ENCODE measurements at places on chromosomes 7 and 10.

DNA sequence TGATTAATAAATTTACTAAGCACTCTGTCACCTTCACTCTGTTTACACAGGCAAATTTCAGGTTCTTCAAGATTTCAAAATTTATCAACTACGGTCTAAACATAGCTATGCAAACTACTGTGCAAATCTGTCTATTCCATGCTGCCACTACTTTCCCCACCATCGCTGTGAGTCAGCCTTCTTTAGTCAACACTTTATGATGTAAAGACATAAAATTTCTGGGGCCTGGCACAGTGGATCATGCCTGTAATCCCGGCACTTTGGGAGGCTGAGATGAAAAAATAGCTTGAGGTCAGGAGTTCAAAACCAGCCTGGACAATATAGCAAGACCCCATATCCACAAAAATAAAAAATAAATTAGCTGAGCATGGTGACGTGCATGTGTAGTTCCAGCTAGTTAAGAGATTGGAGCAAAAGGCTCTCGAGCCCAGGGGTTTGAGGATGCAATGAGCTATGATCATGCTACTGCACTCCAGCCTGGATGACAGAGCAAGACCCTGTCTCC is 42.6 kb downstream of the CNOT4 start:
- peak; percentile 28 for DNase-seq

GRCh38 chr10:46321770-46322169 is 35.0 kb downstream of the ANTXRL start:
- DNase-seq = no peak

- peak; percentile 35 for DNase-seq
Measured at GRCh38 chr7:24851786-24852185, 94.5 kb upstream of the GSDME start.

DNA sequence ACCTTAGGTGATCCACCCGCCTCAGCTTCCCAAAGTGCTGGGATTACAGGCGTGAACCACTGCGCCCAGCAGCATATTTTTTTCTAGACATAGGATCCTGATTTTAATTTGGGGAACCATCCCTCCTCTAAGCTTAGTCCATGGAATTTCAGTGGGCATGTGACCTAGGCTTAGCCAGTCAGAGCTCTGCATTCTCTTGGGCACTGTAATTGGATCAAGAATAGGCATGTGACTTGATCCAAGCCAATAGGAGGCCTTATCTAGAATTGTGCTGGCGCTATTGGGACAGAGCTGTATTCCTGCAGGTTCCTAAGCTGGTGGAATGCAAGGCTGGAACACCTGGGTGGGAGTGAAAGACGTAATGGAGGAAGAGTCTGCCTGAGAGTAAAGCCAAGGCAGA is 36.7 kb upstream of the CRTAC1 start:
- no peak for DNase-seq

GRCh38 chr10:11397980-11398580 is 213.4 kb downstream of the USP6NL start:
- peak; percentile 56 for DNase-seq

DNA sequence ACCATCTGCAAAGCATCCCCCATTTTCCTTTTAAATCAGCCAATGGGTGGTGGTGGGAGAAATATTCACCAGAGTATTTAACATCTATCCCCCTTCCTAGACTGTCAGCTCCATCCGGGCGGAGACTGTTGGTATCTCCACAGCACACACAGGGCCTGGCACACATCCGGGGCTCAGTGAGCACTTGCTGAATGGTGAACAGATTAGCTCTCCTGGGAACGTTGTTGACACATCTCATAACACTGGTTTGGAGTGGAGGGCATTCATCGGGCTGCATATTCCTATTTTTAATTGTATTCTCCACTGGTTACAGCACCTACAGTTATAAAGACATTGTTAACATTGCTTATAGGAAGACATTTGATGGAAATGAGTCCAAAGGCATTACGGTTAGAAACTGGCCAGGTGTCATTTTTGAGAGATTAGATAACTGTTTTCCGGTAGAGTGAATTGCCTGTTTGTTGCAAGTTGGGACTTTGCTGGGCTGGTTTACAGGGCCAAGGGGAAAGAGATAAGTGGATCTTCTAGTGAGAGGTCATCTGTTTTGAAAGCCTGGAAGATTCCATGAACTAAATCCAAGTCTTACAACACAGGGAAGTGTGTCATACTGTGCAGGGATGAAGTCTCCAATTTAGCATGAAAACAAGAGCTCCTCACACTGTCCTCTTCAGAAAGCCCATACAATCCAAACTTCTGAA is 101.8 kb downstream of the EGFR start:
- DNase-seq = peak; percentile 89

GRCh38 chr7:139574618-139575337 is 51.3 kb downstream of the CLEC2L start:
- no peak for DNase-seq

DNA sequence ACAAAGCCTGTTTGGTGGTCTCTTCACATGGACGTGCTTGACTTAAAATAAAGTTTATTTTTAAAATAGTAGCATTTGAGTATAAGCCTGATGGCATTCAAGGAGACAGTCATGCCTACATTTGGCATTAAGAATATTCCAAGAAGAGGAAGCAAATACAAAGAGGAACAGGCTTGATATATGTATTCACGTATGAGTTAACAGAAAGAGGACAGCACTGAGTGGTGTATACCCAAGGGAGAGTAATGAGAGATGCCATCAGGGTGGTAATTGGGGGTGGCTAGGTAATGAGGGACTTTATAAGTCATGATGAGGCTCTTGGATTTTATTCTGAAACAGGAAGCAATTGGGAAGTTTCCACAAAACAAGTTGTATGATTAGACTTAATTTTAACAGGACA is 363.3 kb downstream of the SEMA3D start:
- DNase-seq = no peak

DNA sequence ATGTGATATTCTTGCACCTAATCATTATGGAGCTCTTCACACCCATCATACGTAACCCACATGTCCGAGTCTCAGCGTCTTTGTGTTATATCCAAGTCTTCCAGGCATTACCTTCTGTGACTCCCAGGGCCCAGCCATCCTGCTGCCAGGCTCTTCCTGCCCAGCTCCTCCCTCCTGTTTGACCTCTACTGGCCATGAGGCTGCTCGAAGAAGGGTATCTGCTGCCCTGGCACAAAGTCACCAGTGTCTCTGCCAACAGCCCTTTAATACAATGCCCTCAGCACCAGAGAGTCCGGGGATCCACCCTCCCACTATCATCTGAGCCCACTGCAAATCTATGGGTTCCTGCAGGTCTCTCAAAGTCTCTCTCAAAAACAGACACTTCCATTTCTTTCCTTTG is 65.3 kb upstream of the WAC start:
- no peak for DNase-seq

DNA sequence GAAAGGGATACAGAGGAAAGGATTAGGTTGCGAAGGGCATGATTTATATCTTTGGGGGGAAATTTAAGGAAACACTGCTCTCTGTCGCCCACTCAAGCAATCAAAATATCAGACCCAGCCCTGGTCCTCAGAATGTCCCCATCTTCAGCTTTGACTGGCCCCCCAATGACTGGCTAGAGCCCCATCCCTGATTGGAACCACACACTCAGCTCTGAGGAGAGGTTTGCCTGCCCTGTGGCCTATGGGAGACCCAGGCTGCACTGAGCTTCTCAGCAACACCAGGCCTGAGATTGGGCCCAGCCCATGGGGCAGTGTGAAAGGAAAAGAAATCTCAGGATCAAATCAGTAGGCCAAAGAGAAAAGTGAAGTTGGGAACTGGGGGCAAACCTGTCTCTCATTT is 69.5 kb downstream of the ADCYAP1R1 start:
- DNase-seq = no peak

DNA sequence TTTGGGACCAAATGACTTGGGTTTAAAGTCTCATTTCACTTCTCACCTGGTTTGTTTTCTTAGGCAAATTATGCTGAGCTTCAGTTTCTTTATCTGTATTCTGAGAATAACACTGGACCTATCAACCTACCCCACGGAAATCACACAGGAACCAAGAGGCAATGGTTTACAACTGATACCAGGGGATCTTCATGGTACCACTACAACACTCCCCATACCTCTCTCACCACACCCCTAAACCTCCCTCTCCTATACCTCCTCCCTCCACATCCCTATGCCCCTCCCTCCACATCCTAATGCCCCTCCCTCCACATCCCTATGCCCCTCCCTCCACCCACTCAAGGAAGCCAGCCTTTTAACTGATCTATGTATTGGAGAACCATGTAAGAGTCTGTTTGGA is 9.9 kb downstream of the FAM204A start:
- DNase-seq = no peak

DNA sequence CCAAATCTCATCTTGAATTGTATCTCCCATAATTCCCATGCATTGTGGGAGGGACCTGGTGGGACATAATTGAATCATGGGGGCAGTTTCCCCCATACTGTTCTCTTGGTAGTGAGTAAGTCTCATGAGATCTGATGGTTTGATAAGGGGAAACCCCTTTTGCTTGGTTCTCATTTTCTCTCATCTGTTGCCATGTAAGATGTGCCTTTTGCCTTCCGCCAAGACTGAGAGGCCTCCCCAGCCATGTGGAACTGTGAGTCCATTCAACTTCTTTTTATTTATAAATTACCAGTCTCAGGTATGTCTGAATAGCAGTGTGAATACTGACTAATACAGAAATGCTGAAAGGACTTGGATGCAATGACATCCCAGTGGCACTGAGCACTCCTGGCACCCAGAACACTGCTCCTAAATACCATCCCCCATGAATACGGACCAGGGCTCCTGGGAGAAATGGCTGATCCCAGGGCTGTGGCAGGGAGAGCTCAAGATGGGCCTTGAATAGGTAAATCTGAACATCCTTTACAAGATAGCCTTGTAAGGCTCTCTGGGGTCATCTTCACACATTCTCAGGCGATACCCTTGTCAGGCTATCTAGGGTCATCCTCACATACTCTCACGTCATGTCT is 19.4 kb downstream of the ZFAND2A start:
- DNase-seq = no peak

- DNase-seq = no peak
Measured at GRCh38 chr10:71431239-71432100, 34.8 kb downstream of the CDH23 start.

DNA sequence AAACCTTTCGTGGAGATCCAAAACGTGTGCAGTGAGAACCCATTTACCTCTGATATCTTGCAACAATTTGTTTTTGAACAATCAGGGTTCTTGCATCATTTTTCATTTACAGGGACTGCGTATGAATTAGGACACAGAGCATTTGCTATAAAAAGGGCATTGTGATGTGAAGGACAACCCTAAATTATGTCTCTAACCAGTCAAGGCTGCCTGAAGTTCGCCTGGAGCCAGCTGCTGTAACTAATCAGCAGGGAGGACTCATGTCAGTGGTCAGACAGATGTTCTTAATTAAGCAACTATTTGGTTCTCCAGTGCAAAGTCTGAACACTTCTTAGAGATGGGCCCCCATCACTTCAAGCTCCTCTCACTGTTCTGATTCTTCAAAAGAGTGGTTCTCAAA is 674.8 kb downstream of the KCNMA1 start:
- peak; percentile 74 for DNase-seq

DNA sequence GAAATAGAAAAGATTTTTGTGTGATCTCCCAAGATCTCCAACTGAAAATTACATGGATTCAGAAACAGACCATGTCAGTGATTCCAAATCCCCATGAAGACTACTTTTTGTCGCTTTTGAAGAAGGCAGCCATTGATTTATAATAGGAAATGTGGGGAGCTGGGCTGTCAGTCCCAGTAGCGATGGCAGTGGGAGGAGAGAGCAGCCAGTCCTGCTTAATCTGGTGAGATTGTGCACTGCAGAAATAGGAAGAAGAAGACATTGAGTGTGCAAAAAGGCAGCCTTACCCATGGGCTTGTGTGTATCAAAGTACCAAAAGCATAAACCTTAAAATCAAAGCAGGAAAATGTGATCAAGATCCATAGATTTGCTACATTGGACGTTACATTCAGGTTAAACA is 4.8 kb downstream of the ADRB1 start:
- no peak for DNase-seq

GRCh38 chr7:152858761-152859160 is 99.2 kb downstream of the ACTR3B start:
- DNase-seq = no peak

All from fibroblast of mammary gland (primary cell).